ENCODE measurements at places on chromosomes 4 and X.
A peak's percentile ranks its signal among the peaks of the same experiment; 100 is the strongest.

GRCh38 chr4:75099321-75099720 is 166.4 kb downstream of the PARM1 start:
- DNase-seq = no peak

DNA sequence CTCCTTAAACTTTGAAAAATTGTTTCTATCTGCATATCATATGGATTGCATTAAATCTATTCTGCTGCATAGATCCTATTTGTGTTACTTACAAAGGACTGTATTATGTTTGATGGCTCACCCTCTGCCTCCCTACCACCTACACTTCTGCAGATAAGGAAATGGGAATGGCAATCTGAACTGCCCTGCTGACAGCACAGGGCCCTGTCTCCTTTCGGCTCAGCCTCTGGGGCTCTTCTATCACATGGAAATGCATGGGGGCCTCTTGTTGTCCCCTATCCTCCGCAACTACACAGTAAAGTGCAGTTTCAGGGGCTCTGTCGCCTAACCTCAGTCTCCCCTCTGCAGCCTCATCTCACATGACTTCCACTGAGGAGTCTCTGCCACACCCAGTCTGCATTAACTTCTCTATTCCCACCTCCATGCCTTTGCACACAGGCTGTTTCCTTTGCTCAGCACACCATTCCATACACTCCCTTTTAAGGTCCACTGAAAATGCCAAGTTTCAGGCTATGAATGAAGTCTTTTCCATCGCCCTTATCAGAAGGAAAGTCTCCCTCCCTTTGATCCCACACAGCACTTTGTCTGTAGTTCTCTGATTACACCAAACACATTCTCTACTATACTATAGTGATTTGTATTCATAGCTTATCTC is 12.5 kb downstream of the RELL1 start:
- DNase-seq = no peak

DNA sequence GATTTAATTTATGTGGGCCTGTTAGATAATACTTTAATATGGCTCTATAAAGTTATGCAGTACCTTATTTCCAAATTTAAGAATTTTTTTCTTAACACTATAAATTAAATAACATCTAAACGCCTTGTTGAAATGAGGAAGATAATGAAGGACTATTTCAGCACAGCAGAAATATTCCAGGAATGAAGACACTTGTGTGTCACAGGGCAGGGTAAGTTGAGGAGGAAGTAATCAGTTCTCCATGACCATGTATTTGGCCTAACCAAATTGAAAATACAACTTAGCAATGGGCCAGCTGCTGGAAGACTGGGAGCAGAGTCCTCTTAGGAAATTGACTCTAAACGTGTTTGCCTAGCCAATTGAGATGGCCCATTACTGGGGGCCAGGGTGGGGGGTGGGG is 16.9 kb downstream of the CXCL3 start:
- no peak for DNase-seq

DNA sequence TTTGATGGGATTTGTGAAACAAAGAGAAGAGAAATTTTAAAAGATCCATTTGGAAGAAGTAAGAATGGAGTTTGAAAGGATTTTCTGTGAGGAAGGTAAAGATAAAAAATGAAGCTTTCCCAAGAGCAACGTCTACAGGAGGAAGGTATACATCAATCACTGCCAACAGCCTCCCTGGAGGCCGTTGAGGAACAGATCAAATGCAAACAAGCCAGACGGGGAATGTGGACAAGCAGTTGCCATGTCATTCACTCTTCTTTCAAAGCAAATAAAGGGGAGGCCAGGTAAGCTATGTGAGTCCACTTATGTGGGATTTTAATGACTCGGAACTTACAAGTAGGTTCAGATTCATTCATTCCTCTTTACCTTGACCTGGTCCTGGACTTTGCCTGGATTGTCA is 1020.5 kb upstream of the AGA start:
- no peak for DNase-seq

DNA sequence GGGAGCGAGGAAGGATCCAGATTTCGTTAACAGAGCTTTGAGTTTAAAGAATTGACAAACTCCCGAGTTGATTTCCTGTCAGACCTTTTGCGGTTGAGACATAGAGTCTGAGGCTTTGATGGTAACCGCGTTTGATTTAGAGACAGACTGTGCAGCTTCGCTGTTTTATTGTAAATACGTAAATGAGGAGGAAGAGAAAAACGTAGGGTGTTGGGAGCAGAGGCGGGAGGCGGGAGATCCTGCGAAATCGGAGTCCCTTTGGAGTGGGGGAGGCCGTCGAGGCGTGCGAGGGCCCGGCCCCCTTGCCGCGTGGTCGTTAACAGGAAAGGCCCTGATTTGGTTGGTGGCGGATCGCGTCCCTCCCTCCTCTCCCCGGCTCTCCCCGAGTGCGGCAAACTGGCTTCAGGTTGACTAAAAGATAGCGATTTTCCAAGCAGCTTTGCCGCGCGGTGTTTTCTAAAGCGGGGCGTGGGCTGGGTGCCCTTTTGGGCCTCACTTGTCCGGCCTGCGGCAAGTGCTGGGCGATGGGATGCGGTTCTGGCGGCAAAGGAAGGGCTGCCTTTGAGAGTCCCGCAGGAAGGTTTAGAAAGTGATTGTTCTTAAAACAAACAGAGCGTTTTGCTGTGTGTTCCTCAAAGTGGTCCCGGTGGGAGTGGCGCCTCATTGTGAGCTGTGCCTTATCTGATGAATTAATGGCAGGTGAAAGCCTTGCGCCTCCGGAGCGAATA is 857 bp downstream of the SCML1 start:
- DNase-seq = peak; percentile 10

GRCh38 chrX:39261446-39262147 is 460.3 kb downstream of the MID1IP1 start:
- DNase-seq = no peak

GRCh38 chr4:137651128-137651527 is 118.8 kb upstream of the PCDH18 start:
- no peak for DNase-seq

DNA sequence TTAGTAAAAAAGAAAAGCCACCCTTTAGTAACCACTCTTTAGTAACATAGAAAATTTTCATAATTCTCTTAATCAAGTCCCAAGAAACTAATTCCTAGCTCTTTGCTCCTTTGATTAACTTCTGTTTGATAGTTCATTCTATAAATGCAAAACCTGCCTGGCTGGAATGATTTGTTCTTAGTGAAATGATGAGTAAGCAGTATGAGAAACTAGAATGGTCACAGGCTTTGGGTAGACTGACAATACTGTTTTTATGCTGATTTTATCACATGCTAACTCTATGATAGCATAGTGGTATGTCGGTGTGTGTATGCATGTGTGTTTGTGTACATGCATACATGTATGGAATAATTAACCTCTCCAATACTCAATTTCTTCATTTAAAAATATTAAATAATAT is 81.2 kb downstream of the SYTL5 start:
- DNase-seq = no peak

DNA sequence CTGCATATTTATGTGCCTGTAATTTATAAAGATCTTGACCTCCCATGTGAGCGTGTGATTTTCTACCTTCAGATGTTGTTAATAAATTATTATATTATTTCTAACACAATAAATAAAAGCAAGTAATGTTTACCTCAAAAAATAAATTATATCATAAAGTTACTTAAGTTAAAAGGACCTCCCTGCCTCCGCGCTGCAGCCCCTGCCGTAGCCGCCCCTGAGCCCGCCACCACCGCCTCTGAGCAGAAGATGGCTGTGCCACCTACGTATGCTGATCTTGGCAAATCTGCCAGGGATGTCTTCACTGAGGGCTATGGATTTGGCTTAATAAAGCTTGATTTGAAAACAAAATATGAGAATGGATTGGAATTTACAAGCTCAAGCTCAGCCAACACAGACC is 119.6 kb upstream of the BRWD3 start:
- no peak for DNase-seq

- no peak for DNase-seq
Measured at GRCh38 chrX:153061732-153062131, 5.5 kb downstream of the PNMA3 start.

GRCh38 chr4:164956766-164957643 is 20.5 kb downstream of the TRIM61 start:
- peak; percentile 75 for DNase-seq

DNA sequence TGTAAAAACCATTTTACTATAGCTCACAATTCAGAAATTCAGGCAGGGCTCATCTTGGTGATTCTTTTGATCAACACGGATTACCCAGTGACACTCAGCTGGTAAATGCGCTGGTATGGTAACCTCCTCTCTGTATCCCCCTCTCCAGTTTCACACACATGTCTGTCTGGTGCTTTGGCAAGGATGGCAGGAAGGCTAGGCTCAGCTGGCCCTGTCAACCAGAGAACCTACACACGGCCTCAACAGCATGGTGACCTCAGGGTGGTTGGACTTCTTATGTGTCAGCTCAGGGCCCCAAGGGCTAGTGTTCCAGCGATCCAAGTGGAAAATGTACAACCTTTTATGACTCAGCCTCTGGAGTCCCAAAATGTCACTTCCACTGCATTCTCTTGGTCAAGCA is 55.7 kb upstream of the EOLA2 start:
- no peak for DNase-seq

- no peak for DNase-seq
Measured at GRCh38 chrX:24023972-24024669, 2.9 kb downstream of the KLHL15 start.

- DNase-seq = no peak
Measured at GRCh38 chr4:65624651-65625050, 45.6 kb downstream of the EPHA5 start.

DNA sequence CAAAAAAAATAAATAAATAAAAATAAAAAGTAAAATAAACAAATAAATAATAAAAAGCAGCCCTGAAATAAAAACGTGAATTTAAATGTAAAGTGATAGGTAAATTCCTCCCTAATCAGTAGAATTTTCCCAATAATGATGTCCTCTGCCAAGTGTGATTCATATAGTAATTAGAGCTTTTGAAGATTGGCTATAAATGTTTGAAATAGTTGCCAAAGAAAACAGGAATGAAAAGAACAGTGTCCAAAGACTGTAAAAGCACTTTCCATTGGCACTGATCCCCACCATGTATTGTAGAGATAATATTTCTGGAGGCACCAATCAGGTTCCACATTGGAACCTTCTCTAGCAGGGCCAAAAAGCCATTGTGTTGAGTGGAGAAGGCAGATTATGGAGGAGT is 25.9 kb upstream of the SMARCAD1 start:
- DNase-seq = no peak

DNA sequence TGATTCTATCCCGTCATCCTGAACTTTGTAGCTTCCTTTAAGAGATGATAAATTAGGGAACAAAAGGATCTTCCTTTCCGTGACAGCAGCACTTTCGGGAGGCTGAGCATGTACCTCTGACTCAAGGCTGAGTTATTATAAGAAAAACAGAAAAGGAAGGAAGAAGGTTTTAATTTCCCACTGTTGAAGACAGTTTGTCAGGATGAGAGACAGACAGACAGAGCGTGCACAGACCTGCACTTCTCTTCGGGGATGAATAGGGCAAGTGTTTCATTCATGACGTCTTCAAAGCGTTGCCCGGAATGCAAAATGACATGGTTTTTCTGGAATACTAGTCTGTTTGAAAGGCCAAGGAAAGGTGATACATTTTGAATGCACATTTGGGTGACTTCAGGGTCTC is 405.3 kb upstream of the FAT1 start:
- DNase-seq = no peak

GRCh38 chrX:53287493-53288138 is 6.2 kb upstream of the IQSEC2 start:
- peak; percentile 49 for DNase-seq

GRCh38 chr4:127829014-127829413 is 46.9 kb downstream of the HSPA4L start:
- DNase-seq = no peak

- no peak for DNase-seq
Measured at GRCh38 chrX:1531096-1531890, 5.7 kb downstream of the P2RY8 start.

- DNase-seq = no peak
Measured at GRCh38 chr4:4859325-4859798, at the start of gene MSX1. Gene MSX1 (plus strand): TSS chr4:4859665. CDS start chr4:4859900, 235 bp downstream.

GRCh38 chr4:82268826-82269193 is 105.0 kb downstream of the HNRNPD start:
- DNase-seq = no peak

- DNase-seq = no peak
Measured at GRCh38 chr4:147288512-147288911, 192.4 kb upstream of the EDNRA start.

- no peak for DNase-seq
Measured at GRCh38 chr4:145939441-145939750, 773 bp upstream of the ZNF827 start.

DNA sequence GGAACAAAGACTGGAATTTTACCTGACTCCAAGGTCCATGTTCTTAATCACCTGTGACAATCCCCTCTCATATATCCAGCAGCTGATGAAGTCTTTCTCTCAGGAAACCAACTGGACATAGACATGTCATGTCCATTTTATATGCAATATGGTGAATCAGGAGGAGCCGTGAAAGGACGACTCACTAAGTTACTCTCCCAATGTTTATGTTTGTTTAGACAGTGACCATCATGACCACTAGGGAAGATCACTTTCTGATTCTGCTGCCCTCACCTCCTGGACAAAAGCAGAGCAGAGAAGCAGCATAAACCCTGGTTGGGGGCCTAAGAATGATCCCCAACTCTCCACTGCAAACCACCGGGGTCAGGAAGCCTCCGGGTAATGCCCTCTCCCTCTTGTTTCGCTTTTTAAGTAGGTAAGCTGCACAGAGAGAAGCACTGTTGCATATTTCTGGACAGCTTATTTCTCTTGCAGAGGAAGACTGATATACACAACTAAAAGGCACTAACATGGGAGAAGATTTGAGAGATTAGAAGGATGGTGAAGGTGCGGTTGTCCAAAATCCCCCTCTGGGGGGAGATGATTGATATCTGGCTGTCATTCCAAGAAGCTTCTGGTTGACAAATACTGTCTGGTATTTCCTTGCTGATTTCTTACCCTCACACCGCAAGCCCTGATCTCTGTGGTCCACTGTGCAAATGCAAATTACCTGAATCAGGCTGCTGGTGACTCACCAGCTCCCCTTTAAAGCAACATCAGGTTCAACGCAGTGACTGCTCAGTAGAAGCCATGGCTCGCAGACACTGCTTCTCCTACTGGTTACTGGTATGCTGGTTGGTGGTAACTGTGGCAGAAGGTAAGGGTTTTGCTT is at the start of gene ODAPH:
TSS of gene ODAPH (plus strand) at position 773 of the 871 bp plus-strand sequence. CDS start at position 790, 17 bp downstream.
- no peak for DNase-seq

- no peak for DNase-seq
Measured at GRCh38 chr4:13928214-13928613, 300.7 kb upstream of the BOD1L1 start.

DNA sequence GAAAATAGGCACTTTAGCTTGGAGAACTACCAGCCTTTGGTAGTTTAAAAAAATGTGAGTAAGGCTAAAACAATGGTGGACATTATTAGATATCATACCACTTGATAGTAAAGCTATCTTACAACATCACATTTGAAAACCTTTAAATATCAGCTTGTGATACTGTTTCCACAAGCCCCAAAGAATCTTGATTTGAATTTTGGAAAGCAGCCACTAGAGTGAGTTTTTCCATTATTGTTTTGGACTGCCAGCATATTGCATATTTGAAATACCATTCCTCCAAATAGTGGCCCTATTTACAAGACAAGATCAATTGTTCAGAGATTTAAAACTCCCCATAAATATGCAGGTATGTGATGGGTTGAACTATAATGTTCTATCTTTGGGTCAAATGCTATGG is 303.0 kb upstream of the PRPS2 start:
- no peak for DNase-seq

GRCh38 chrX:8201896-8202331 is 30.8 kb upstream of the VCX2 start:
- DNase-seq = no peak

All from activated gamma-delta T cell treated with Interleukin-2 at 50 U/mL for 16 hours (primary cell).